ENCODE measurements at places on chromosomes 1 and 21.
A peak's percentile ranks its signal among the peaks of the same experiment; 100 is the strongest.

GRCh38 chr1:44947774-44948311 is 38.6 kb downstream of the EIF2B3 start:
- DNase-seq, result no peak

GRCh38 chr1:96361271-96361856 is 360.2 kb upstream of the PTBP2 start:
- no peak for DNase-seq

DNA sequence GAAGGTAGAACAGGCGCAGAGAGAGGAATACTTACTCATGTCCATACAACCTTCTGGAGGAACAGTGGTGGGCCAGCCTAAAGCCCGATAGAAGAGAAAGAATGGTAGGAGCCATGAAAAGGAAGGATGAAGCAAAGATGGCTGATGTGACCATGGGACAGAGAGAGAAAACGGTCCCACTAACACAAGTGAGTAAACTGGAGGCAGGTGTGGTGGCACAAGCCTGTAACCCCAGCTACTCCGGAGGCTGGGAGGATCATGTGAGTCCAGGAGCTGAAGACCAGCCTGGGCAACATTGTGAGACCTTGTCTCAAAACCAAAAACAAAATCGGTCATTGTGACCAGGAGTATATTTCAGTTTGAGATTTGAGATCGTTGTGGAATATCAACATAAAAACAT is 49.4 kb downstream of the C1orf198 start:
- no peak for DNase-seq

DNA sequence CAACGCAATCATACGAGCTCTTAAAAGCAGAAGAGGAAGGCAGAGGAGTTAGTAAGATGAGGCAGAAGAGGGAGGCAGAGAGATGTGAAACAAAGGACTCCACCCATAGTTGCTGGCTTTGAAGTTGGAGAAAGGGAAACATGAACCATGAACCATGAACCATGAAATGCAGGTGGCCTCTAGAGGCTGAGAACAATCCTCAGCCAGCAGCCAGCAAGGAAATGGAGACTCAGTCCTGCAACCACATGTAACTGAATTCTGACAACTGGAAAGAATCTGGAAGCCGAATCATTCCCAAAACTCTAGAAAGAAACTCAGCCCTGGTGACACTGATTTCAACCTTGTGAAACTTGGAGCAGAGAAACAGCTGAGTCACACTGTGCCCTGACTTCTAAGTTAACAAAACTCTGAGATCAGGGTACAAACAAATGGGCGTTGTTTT is 10.1 kb downstream of the DIPK1A start:
- peak; percentile 24 for DNase-seq

GRCh38 chr1:36515315-36516138 is 32.8 kb upstream of the CSF3R start:
- DNase-seq, result no peak

Data from stimulated activated CD4-positive, alpha-beta T cell treated with anti-CD3 and anti-CD28 coated beads, Interleukin-15, amount 100 ng/mL, for 24 hours (primary cell).